ENCODE measurements at places on chromosomes 12 and 14.

DNA sequence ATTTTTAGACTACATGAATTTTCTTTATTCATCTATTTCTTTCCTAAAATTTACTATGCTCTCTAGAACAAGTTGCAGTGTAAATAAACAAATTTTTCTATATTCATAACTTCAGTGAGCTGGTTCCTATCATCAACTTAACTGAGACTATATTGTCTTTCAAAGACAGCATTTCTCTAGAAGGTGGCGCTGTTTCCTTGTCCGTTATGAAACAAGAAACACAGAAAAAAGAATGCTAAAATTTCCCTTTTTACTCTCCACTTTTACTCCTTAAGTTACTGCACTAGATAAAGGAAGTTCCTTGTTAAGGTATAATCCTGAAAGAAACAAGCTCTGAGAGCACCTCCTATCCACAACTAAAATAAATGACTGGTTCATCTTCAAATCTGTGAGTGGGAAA lies 8.2 kb upstream of the CLEC2A start:
- DNase-seq: no peak

- DNase-seq: no peak
Observed at GRCh38 chr12:100401660-100402059, 44.8 kb downstream of the SLC17A8 start.

DNA sequence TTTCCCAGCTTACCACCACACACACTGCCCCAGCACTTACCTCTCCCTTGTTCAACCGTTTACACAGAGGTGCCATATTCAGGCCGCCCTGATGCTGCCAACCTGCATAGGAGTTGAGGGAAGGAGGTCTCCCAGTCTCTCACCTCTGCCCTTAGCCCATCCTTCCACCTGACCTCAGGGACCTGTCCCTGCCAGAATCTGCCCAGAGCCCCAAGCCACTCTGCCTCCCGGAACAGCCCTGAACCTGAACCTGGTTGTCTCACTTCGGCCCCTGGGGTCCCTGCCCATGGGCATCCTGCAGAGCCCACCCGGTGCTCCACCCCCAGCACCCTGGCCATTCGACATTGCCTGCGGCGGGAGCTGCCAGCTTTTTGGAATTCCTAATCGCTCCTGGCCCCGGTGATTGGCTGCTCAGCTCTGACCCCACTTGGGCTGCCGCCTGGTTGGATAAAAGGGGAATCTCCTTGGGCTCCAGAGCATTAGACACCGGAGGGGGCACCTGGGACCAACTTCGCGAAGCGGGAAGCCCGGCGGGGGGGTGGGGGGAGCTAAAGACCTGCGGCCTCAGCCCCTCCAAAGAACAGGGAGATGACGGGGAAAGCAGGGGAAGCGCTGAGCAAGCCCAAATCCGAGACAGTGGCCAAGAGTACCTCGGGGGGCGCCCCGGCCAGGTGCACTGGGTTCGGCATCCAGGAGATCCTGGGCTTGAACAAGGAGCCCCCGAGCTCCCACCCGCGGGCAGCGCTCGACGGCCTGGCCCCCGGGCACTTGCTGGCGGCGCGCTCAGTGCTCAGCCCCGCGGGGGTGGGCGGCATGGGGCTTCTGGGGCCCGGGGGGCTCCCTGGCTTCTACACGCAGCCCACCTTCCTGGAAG lies at the start of gene VSX2:
Gene VSX2, plus strand, starts transcription at position 476 of the 874 bp plus-strand sequence. Its CDS starts 113 bp downstream, at position 589.
- DNase-seq: no peak

GRCh38 chr12:109612975-109613502 lies 39.4 kb downstream of the MVK start:
- DNase-seq: no peak

DNA sequence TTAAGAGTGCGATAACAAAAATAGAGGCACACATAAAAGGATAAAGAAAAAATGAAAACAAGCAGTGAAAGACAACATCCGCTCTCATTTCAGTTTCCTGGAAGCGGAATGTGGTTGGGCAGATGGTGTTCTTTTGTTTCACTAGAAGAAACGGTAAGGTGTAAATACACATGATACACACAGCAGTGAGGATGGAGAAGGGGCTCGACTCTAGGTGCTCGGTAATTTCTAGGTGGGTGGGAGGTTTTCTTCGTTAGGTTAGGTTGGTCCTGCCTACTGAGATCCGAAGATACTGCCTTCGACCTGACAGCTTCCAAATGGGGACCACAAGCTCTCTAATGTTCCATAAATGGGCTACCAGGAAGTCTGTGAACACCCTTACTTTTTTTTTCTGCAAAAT lies 1082.5 kb downstream of the BCL11B start:
- no peak for DNase-seq

DNA sequence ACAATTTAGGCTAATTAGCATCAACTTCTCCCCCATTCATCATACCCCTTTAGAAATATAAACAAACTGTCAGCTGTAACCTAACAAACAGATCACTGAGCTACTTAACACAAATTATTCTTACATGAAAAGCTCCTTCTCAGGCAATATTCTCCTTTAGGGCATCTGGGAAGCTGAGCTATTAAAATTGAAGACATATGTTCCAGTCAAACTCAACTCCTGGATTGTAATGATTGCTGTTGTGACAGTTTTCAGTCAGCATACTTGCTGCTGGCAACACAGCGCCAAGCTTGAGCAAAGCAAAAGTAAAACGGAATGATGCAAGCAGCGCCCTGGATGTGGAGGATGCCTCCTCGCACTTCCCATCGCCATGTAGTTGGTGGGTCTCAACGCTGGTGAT lies 82.4 kb downstream of the SLC25A21 start:
- DNase-seq: no peak

- DNase-seq: no peak
Observed at GRCh38 chr14:52711666-52712065, 4.7 kb downstream of the PSMC6 start.

- no peak for DNase-seq
Observed at GRCh38 chr12:78275886-78276285, 445.2 kb downstream of the NAV3 start.

DNA sequence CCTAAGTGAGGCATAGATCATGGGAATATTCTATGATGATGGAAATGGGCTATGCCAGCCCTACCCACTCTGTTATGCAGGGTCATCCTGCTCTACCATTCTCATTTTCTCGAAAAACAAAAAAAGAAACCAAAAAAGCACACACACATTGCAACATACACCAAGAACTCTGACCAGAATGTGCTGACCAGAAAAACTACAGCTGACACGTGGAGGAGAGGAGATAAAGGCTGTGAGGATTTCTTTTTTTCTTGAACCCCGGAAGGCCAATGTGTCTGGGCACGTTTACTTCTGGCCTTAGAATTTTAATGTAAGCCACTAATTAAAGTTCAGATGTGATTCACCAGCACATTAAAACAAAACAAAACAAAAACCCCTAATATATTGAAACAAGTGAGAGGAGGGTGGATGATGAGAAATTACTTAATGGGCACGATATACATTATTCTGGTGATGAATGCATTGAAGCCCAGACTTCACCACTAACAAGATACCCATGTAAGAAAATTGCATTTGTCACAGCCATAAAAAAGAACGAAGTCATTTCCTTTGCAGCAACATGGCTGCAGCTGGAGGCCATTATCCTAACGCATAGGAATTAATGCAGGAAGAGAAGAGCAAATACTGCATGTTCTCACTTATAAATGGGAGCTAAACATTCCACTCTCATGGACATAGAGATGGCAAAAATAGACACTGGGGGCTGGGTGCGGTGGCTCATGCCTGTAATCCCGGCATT lies 66.3 kb upstream of the PLEKHG3 start:
- DNase-seq: no peak

GRCh38 chr12:104966677-104967076 lies 8.6 kb upstream of the SLC41A2 start:
- DNase-seq: no peak

Measured in psoas muscle (tissue), 8 donors.